NCI-H1436 treated with DMSO at 0.1 percent for 48 hours (cell line): ENCODE measurements at places on chromosomes 1 and 21.

GRCh38 chr21:15206514-15206913, 141.7 kb upstream of the NRIP1 start:
- DNase-seq: no peak

DNA sequence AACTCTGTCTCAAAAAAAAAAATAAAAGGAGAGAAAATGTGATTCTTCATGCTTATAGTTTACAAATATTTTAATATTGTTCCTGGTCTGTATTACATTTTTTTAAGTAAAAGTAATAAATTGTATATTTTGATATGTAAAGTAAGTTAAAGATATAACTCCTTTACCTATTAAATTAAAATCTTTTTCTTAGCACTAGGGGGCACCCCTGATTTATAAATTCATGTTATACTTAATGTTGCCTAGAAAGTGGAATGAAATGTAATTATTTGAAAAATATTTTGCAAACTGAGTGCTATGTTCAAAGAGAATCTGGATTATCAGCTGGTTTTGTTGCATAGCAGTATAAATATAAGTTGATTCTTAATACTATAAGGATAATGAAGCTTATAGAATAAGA, 49.2 kb downstream of the RALGPS2 start:
- DNase-seq: no peak

DNA sequence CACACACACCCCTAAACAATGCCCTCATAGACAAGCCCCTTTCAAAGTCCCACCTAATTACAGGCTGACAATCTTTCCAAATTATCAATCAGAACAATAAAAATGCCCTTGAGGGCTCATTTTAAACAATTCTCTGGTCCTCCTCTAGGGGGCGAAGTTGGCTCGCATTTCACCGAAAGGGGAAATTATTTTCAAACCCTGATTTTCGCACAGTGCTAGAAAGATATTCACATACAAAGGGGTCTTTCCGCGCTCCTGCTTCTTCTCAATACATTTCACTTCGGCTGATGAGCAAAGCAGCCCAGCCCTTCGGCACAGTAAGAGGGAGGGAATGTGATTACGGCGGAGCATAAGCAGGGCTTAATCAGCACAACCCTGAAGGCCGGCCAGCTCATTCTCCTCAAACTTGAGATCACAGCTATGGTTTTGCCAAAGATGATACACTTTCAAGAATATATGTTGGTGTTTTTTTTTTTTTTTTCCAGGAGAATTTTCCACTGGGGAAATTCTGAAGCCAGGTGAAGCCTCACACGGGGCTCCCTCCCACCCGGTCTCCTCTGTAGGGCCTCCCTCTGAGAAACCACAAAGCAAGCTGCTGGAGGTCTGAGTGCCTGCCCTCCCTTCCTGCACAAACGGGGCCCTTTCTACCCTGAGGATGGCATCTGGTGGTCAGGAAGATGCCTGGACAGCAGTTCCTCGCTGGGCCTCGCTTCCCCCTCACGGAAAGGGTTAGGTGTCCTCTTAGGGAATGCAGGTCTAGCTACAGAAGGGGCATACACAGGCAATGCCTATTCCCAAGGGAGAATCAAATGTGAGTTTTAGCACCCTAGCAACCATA, 66.9 kb downstream of the GNG12 start:
- DNase-seq: no peak

DNA sequence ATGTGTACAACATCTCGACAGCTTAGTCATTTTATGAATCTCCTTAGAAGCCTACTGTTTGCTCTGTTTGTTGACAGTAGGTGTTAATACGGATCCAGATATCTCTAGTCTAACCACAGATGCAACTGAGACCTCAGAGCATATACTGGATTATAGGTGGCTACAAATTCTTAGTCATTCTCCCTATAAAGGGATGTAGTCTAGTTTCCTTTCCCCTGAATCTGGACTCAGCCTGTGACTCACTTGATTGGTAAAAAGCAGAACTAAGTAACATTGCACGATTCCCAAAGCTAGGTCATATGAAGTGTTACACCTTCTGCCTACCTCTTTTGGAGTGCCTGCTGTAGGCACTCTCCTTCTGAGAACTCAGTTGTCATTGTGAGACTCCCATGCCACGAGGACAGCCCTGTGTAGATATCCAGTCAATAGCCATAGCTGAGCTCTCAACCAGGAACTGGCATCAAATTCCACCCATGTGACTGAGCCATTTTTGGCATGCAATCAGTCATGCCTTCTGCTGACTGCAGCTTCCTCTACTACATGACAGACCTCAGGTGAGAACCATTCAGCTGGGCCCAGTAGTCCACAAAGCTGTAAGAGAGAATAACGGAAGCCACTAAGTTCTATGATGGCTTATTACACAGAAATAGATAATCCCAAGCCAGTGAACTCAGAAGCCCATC, 135.9 kb upstream of the CHRM3 start:
- no peak for DNase-seq

DNA sequence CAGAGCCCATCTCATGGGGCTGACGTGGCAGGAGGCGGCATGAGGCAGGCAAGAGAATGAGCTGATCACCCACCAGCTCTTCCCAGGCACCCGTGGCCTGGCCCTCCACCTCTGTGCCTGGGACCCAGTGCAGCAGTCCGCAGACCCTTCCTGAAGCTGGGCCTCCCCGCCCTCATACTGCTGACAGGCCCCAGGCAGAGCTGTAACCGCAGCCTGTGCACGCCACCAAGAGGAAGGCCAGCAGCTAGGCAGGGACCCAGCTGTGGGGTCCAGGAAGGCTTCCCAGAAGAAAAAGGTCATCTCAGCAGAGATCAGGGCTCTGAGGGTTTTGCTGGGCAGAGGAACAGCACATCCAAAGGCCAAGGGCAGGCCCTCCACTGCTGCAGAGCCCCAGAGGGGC, 9.8 kb upstream of the MTFR1L start:
- no peak for DNase-seq

DNA sequence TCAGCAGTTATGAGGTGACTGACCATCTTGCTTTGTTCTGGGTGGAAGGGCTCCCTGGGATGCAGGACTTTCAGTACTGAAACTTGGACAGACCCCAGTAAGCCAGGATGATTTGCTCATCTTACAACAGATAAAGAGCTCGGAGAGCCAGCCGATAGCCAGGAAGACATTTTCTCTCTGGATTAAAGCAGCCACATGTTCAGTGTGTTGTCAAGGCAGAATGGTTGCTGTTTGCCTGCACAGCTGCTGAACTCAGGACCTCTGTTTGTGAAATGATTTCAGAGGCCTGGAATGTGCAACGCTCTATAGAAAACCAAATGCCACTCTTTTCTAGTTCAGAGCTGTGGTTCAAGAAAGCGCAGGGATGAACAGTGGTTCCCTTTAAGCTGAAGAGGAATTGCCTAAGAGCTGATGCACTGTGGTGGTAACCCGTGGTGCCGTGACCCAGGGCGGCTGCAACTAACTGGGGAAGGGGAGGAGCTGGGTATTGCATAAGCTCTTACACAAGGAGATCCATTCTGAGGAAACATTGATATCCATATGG, 40.7 kb downstream of the CASQ2 start:
- no peak for DNase-seq

DNA sequence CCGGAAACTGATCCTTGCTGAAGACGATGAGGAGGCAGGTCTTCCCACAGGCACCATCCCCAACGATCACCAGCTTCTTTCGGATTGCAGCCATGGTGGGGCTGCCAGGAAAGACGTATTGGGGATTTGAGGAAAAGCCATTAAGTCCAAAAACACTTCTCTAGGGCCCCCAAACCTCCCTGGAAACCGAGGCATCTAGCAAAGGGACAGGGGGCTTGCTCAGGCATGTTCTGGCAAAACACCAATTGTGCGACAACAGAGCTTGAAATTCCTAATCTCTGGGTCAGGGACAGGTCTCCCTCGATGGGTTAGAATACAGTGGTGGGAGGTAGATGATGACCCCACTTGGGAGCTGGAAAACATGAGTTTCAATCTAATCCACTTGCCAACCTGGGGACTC, 3.2 kb downstream of the RHOC start:
- DNase-seq: no peak

- DNase-seq: no peak
Measured at GRCh38 chr1:228547464-228547792, 60.2 kb downstream of the RNF187 start.

DNA sequence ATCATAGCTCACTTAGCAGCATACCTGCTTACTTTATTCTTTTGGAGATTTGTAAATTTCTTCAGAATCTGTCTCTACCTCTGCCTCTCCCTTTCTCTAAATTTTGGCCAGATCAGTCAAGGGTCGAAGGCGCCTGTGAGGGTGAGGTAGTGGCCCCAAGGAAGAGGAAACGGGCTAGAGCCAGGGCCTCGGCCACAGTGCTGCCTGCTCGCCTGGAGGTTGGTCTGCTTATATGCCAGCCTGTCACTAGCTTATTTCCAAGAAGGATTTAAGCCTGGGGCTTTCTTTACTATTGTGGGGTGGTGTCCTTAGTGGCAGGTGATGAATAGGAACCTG, 19.6 kb downstream of the PEX14 start:
- DNase-seq: no peak

DNA sequence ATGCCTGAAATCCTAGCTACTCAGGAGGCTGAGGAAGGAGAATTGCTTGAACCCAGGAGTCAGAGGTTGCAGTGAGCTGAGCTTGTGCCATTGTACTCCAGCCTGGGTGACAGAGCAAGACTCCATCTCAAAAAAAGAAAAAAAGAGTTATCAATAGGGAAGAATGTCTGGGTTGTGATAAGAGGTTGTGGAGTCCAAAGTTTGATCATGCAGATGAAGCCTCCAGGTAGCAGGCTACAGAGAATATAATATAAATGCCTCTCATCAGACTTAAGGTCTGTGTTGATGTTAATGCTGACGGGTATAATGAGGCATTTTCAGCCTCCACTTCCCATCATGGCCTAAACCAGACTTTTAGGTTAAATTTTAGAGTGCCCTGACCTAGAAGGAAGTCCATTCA, 24.6 kb downstream of the TLR5 start:
- no peak for DNase-seq
